ENCODE measurements at places on chromosomes 5 and 9.

DNA sequence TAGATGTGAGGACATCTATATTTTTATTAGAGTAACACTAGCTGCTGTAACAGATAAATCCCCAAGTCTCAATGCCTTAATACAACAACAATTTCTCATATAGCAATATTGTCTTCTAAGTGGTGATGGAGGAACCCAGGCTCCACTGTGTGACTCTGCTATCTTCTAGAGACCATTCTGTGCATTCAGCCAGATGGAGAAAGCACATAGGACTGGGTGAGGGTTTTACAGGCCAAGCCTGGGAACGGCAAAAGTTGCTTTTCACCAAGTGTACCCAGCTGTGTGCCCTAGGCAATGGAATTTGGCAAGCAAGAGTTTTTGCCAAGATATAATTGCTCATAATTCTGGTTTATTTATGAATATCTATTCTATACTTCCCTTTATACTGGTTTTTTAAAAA lies 11.7 kb downstream of the RBM22 start:
- DNase-seq = no peak

- no peak for DNase-seq
These were observed 93.8 kb downstream of the CSNK1G3 start for GRCh38 chr5:123605822-123606221.

- DNase-seq = no peak
These were observed 220.1 kb downstream of the MEF2C start for GRCh38 chr5:88662846-88663245.

DNA sequence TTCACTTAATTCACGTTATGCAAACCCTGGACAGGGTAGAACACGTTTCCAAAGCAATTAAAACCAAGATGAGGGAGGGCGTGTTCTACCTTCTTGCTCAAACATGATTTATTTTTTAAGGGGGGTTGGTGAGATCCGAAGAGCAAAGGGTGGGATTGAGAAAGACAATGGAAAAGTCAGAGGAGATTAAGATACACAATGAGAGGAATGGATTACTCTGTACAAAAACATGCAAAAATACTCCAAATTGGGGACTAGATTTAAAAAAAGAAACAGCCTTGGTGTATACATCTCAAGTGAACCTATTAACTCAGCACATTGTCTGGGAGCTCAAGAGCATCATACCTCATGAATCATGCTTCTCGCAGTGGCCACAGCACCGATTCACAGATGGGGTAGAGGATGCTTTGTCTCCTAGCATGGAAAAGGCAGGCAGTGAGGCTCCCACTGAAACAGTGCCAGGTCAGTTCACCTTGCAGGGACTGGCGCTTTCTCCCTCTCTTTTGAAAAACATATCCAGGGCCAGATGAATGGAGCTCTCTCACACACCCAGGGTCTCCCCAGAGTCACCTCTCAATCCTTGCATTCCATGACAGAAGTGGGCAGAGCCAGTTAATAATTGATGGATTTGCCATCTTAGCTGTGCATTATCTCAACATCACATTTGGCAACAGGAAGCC lies 459.7 kb downstream of the BNC2 start:
- DNase-seq = no peak

- peak; percentile 37 for DNase-seq
These were observed 17.5 kb downstream of the WHRN start for GRCh38 chr9:114487607-114488300.

DNA sequence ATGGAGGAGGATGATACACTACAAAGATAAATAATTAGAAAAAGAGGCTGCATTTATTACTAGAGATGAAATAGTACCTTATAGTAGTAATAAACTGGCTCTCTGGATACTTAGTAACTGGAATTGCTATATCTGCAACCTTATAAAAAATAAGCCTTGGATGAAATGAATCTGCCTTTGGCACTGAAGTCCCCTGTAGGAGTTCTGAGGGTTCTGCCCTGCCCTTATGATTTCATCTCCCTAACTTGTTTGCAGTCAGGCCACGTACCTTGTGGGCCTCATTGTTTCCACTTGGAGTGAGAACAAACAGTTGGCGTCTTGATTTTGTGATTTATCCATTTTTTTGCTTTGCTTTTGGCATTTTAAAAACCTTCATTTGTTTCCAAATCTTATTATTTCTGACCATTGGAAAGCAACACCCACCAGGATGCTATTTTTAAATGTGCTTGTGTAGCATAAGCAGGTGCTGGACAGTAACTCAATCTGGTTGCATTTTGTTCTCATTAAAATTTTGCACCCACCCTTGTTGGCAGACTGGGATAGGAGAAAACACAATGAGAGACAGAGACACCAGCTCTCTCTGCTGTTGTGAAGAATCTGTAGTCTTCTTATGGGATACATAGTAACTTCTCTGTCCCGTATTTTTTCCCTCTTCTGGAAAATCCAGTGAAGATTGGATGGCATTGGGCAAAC lies 518.9 kb upstream of the SGCD start:
- no peak for DNase-seq

DNA sequence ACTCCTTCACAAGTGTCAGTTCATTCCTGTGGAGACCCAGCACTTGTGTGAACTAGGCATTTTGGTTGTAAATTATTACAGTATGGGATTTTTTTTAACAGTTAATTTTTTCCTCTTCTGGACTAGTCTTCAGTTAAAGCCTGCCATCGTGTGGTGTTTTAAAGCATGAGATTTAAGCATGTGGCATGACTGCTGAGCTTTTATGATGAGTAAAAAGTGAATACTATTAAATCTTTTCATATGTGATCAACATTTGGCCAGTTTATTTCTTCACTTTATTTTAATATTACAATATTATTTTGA lies 25.0 kb downstream of the LMNB1 start:
- DNase-seq = no peak

GRCh38 chr5:154228696-154229095 lies 38.2 kb downstream of the GALNT10 start:
- DNase-seq = no peak

DNA sequence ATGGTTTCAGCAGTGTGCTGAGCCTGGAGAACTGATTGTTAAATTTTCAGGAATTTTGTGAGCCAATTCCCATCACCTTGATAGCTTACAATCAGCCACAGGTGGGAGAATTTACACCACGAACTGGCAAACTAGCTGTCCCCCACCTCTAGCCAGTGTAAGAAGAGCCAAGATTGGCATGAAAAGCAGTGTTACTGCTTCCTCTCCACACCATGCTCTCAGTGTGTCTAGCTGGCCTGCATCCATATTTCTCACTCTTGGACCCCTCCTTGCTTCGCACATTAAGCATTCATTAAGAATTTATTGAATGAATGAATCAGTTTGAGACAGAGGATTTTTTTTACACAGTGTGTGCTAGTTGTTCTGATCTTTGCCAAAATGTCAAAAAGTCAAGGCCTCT lies 36.7 kb upstream of the MAN2A1 start:
- no peak for DNase-seq
